ENCODE measurements at places on chromosomes 5 and 9. TPM values are rescaled to one million over a fixed set of nuclear protein-coding genes. Genes with fewer than 3 reads are reported as not detected.

CDH18 gene
- total RNA-seq, result under 0.01 TPM

CAMK2A gene
- 1.3 TPM for total RNA-seq

CDX1 gene
- under 0.01 TPM for total RNA-seq

CFAP157 gene
- total RNA-seq, result under 0.01 TPM

IL33 gene
- 7.3 TPM for total RNA-seq

PTCH1 gene
- 1.7 TPM for total RNA-seq

ARSB gene
- 26.1 TPM for total RNA-seq

IFNA2 gene
- total RNA-seq, result not detected

DPP7 gene
- 44.8 TPM for total RNA-seq

MZB1 gene
- 0.43 TPM for total RNA-seq

TYRP1 gene
- 0.43 TPM for total RNA-seq

IRGM gene
- 0.32 TPM for total RNA-seq

WNT8A gene
- not detected for total RNA-seq

SEC61B gene
- 94.7 TPM for total RNA-seq

MED27 gene
- total RNA-seq, result 19.0 TPM

BDP1 gene
- total RNA-seq, result 28.5 TPM

OR13C3 gene
- not detected for total RNA-seq
